ENCODE measurements at places on chromosomes 3 and 15. TPM values are rescaled to one million over a fixed set of nuclear protein-coding genes. Genes with fewer than 3 reads are reported as not detected.

The CLDN18 gene
- total RNA-seq = not detected

The PRSS50 gene
- not detected for total RNA-seq

The RPUSD3 gene
- 37.9 TPM for total RNA-seq

The ANKUB1 gene
- total RNA-seq = 4.1 TPM

The METTL6 gene
- 39.7 TPM for total RNA-seq

The HESX1 gene
- 0.43 TPM for total RNA-seq

The EPHB1 gene
- 0.07 TPM for total RNA-seq

The MUC20 gene
- 1.7 TPM for total RNA-seq

The GOLGA6L10 gene
- 1.4 TPM for total RNA-seq

The SLITRK3 gene
- total RNA-seq = not detected

The STRIT1 gene
- total RNA-seq = not detected

The HTR3E gene
- not detected for total RNA-seq

The RNF111 gene
- 18.1 TPM for total RNA-seq

The GP5 gene
- total RNA-seq = under 0.01 TPM

The HACL1 gene
- total RNA-seq = 14.1 TPM

The CDCP1 gene
- 141 TPM for total RNA-seq
